ENCODE measurements at places on chromosomes 11 and 22. TPM values are rescaled to one million over a fixed set of nuclear protein-coding genes. Genes with fewer than 3 reads are reported as not detected.
A peak's percentile ranks its signal among the peaks of the same experiment; 100 is the strongest.

FGF19 gene
- total RNA-seq = not detected

ACTN3 gene
- total RNA-seq = not detected

GRCh38 chr22:26558248-26558895, 31.6 kb downstream of the TPST2 start:
- no peak for DNase-seq
- H3K4me3 ChIP-seq = no peak overlapping the region
- H3K4me1 ChIP-seq = peaks cover 6% of the 10 kb centered on the region
- H3K27me3 ChIP-seq = no peaks in the 10 kb centered on the region
- no peak overlapping the region for H3K27ac ChIP-seq

DNA sequence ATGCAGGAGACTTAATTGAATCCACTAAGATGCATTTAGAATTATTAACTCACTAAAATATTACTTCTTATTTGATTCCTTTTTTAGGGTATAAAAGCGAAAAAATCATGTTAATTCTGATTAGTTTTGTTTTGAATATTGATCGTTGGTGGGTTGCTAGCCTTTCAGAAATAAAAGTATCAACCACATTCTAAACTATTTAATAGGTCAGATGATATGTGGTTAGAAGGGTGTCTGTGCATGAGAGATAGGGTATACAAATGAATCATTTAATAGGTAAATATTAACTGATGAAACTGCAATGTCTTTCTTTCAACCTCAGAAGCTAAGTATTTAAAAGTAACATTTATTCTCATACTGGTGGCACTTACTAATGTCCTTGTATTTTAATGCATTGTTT, 515.1 kb downstream of the CNTN5 start:
- H3K4me3 ChIP-seq = no peak overlapping the region
- H3K4me1 ChIP-seq = no peaks in the 10 kb centered on the region
- no peaks in the 10 kb centered on the region for H3K27me3 ChIP-seq
- no peak overlapping the region for H3K27ac ChIP-seq

TBX10 gene
- total RNA-seq = not detected

OR8A1 gene
- total RNA-seq = not detected

- peaks cover 17% of the 10 kb centered on the region for H3K4me1 ChIP-seq
- H3K27ac ChIP-seq = no peak overlapping the region
- no peaks in the 10 kb centered on the region for H3K36me3 ChIP-seq
- no peak for DNase-seq
Measured at GRCh38 chr22:38038426-38038825, 18.8 kb upstream of the PICK1 start.

DNA sequence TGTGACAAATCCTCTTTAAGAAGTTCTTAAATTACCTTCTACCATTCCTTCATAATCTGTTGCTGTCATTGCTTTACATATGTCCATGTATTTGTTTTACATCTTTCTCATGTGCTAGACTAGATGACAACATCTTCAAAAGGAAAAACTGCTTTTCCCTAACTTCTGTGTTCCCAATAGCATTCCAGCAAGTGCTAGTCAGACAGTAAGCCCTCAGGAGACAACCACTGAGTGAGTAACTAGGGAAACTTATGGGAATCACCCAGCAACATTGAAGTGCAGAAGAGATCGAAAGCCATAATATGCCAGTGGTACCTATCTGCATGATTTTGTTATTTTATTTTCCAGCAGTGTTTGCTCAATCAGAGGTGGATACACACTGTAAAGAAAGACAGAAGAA, 889.7 kb upstream of the API5 start:
- no peak for DNase-seq
- no peak overlapping the region for H3K27ac ChIP-seq
- H3K4me3 ChIP-seq = no peak overlapping the region
- H3K4me1 ChIP-seq = no peaks in the 10 kb centered on the region
- no peaks in the 10 kb centered on the region for H3K27me3 ChIP-seq

GRCh38 chr11:102260241-102260640, 57.0 kb upstream of the BIRC3 start:
- H3K27ac ChIP-seq = no peak overlapping the region
- no peaks in the 10 kb centered on the region for H3K36me3 ChIP-seq
- no peak overlapping the region for H3K4me3 ChIP-seq
- H3K4me1 ChIP-seq = no peaks in the 10 kb centered on the region

PLAAT3 gene
- total RNA-seq = 70.3 TPM

ROBO4 gene
- 75.0 TPM for total RNA-seq

- H3K4me3 ChIP-seq = no peak overlapping the region
- no peaks in the 10 kb centered on the region for H3K27me3 ChIP-seq
- H3K27ac ChIP-seq = no peak overlapping the region
- no peaks in the 10 kb centered on the region for H3K36me3 ChIP-seq
- no peaks in the 10 kb centered on the region for H3K4me1 ChIP-seq
- no peak for DNase-seq
Measured at GRCh38 chr11:15286465-15286864, 171.7 kb downstream of the INSC start.

DNA sequence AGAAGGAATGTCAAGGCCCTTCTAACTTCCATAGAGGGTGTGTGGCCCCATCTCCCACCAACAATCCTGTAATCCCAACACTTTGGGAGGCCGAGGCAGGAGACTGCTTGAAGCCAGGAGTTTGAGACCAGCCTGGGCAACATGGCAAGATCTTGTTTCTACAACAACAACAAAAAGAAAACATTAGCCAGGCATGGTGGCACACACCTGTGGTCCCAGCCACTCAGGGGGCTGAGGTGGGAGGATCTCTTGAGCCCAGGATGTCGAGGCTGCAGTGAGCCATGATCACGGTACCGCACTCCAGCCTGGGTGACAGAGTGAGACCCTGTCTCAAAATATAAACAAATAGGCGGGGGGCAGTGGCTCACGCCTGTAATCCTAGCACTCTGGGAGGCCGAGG, 16.9 kb downstream of the TSPAN32 start:
- no peak overlapping the region for H3K27ac ChIP-seq
- no peak overlapping the region for H3K4me3 ChIP-seq
- no peaks in the 10 kb centered on the region for H3K36me3 ChIP-seq
- peak; percentile 16 for DNase-seq

DNA sequence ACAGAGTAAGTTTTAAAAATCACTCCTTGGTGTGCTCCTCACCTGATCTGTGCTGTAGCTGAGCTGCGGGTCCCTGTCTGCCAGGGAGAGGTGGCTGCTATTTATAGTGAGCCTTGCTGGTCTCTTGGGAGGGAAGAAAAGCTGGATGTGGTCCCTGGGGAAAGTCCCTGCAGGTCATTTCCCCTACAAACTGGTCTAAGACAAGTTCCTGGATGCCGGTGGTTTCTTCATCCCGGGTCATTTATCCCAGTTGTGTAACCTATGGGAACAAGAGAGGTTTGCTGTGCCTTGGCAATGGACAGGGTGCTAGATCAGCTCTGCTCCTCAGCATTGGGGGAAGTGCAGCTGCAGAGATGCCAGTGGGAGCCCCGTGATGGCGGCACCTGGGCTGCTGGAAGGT, at the start of gene SAA2:
SAA2 (minus strand) TSS at position 108 of the 400 bp plus-strand sequence. CDS start 657 bp downstream, outside the sequence.
- H3K27me3 ChIP-seq = no peaks in the 10 kb centered on the region
- H3K27ac ChIP-seq = no peak within 1 kb of the TSS
- no peaks in the 10 kb centered on the region for H3K36me3 ChIP-seq
- no peak for DNase-seq
- H3K4me1 ChIP-seq = no peaks in the 10 kb centered on the region

GRCh38 chr11:28228196-28228895, 120.2 kb downstream of the METTL15 start:
- H3K36me3 ChIP-seq = no peaks in the 10 kb centered on the region
- H3K4me3 ChIP-seq = no peak overlapping the region
- no peak for DNase-seq
- H3K27me3 ChIP-seq = no peaks in the 10 kb centered on the region

FHIP1B gene
- total RNA-seq = 40.6 TPM

GRCh38 chr11:118901494-118902335, 18.0 kb downstream of the CXCR5 start:
- no peak overlapping the region for H3K4me3 ChIP-seq
- no peak overlapping the region for H3K27ac ChIP-seq
- no peaks in the 10 kb centered on the region for H3K4me1 ChIP-seq
- peak; percentile 65 for DNase-seq
- peaks cover 89% of the 10 kb centered on the region for H3K36me3 ChIP-seq
- H3K27me3 ChIP-seq = no peaks in the 10 kb centered on the region

FAM111B gene
- total RNA-seq = 0.87 TPM

CCDC116 gene
- 0.69 TPM for total RNA-seq

SHISAL1 gene
- 1.0 TPM for total RNA-seq

DNA sequence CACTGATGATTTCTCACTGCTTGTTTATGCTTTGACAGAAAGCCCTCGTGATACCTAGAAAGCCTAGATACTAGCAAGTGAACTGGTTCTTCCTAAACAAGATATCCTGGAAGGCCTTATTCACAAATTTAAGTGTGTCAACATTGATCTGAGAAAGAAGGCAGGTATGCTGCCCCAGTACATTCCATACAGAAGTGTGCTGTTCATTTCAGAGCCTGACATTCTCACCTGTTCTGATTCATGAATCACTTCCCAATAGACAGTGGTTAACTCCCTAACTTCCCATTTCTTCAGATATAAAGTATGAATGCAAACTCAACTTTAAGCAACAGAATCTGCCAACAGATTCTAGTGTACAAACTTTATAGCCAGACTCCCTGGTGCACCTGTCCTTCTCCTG, 15.5 kb upstream of the RASSF10 start:
- DNase-seq = no peak
- H3K27ac ChIP-seq = no peak overlapping the region
- H3K27me3 ChIP-seq = no peaks in the 10 kb centered on the region
- H3K36me3 ChIP-seq = no peaks in the 10 kb centered on the region

- no peak for DNase-seq
- no peak overlapping the region for H3K27ac ChIP-seq
- peaks cover 33% of the 10 kb centered on the region for H3K27me3 ChIP-seq
- H3K4me1 ChIP-seq = no peaks in the 10 kb centered on the region
- H3K4me3 ChIP-seq = no peak overlapping the region
Measured at GRCh38 chr22:29723766-29724165, 4.0 kb downstream of the CABP7 start.

- DNase-seq = no peak
- H3K36me3 ChIP-seq = no peaks in the 10 kb centered on the region
- H3K4me1 ChIP-seq = peaks cover 40% of the 10 kb centered on the region
- H3K27me3 ChIP-seq = no peaks in the 10 kb centered on the region
- H3K4me3 ChIP-seq = no peak overlapping the region
Measured at GRCh38 chr22:36447632-36448031, 33.8 kb downstream of the TXN2 start.

DNA sequence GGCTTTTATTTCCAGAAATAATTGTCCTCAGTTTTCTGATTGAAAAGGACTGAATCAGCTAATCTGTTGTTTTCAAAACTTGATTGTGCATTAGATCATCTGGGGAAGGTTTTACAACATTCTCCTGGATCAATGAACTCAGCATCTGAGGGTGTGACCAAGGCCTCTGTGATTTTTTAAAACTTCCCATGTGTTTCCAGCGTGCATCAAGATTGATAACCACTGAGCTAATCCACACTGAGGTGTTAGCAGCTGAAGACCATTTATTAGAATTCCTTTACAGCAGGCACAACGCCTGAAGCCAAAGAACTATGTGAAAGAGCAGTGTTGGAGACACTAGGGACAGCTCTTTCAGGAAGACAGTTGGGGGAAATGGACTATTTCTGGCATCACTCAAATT, 10.2 kb downstream of the VSTM5 start:
- no peak overlapping the region for H3K27ac ChIP-seq
- no peaks in the 10 kb centered on the region for H3K36me3 ChIP-seq
- no peak for DNase-seq
- H3K27me3 ChIP-seq = no peaks in the 10 kb centered on the region
- no peaks in the 10 kb centered on the region for H3K4me1 ChIP-seq
- no peak overlapping the region for H3K4me3 ChIP-seq

Data from upper lobe of right lung (tissue), 1 donor.